EH (cell line): ENCODE measurements at places on chromosomes 11 and 22.

DNA sequence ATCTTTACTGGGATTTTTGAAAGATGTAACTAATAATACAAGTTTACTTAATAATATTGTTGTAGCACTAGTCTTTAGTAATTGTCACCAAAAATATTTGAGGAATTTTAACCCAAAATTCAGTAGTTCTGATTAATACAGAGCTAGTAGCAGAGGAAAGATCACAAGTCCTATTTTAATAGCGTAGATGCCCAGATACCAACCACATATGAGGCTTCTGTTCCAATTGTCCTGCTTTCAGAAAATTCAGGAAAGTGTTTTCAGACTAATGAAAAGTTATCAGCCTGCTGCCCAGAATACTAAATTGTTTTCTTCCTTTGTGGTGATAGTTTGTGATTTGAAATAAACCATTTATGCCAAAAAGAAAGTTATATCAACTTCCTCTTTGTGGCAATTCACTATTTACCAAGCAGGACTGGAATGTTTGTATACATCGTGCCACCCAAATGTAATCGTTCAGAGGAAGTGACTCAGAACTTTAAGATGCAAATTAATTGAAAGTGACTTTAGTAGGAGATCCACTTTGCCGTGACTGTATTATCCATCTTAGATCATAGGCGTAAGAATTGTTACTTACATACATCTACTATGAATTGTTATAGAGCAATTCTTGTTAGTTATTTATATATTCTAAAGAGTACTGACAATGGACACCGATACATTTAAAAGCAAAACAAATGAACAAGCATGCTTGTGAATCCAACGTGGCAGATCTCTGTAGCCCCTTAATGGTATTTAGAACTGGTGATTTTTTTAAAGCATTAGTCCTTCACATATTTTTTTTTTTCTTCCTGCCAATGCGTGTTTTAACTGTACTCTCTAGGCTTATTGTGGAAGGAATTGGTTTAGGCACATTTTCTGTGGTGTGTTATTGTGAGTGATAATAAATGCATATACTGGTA, 231.0 kb downstream of the DDX10 start:
- DNase-seq = peak; percentile 73

DNA sequence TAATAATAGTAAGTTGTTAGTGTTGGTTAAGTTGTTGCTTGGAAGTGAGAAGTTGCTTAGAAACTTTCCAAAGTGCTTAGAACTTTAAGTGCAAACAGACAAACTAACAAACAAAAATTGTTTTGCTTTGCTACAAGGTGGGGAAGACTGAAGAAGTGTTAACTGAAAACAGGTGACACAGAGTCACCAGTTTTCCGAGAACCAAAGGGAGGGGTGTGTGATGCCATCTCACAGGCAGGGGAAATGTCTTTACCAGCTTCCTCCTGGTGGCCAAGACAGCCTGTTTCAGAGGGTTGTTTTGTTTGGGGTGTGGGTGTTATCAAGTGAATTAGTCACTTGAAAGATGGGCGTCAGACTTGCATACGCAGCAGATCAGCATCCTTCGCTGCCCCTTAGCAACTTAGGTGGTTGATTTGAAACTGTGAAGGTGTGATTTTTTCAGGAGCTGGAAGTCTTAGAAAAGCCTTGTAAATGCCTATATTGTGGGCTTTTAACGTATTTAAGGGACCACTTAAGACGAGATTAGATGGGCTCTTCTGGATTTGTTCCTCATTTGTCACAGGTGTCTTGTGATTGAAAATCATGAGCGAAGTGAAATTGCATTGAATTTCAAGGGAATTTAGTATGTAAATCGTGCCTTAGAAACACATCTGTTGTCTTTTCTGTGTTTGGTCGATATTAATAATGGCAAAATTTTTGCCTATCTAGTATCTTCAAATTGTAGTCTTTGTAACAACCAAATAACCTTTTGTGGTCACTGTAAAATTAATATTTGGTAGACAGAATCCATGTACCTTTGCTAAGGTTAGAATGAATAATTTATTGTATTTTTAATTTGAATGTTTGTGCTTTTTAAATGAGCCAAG, 2.7 kb downstream of the NEAT1 start:
- DNase-seq = peak; percentile 79

DNA sequence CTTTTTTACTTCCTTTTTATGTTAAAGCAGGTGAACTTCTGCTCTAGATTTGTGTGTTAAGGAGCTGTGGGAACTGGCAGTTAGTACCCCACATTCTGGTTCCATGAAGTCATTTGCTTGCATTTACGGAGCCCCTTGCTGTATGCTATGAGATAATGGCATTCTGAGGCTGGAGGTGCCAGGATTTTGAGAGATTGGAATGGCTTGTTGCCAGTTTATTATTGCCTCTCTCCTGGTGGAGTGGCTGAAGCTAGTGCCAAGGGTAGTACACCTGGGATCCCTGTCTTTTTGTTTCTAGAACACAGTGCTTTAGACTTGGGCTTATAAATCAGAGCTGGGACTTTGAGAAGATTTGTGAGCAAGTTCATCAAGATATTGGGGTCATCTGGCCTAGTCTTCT, 73.8 kb downstream of the STIM1 start:
- no peak for DNase-seq

- no peak for DNase-seq
Measured at GRCh38 chr11:64352099-64352994, 6.6 kb upstream of the RPS6KA4 start.

GRCh38 chr11:122343210-122343609, 227.2 kb upstream of the BLID start:
- DNase-seq = peak; percentile 70

DNA sequence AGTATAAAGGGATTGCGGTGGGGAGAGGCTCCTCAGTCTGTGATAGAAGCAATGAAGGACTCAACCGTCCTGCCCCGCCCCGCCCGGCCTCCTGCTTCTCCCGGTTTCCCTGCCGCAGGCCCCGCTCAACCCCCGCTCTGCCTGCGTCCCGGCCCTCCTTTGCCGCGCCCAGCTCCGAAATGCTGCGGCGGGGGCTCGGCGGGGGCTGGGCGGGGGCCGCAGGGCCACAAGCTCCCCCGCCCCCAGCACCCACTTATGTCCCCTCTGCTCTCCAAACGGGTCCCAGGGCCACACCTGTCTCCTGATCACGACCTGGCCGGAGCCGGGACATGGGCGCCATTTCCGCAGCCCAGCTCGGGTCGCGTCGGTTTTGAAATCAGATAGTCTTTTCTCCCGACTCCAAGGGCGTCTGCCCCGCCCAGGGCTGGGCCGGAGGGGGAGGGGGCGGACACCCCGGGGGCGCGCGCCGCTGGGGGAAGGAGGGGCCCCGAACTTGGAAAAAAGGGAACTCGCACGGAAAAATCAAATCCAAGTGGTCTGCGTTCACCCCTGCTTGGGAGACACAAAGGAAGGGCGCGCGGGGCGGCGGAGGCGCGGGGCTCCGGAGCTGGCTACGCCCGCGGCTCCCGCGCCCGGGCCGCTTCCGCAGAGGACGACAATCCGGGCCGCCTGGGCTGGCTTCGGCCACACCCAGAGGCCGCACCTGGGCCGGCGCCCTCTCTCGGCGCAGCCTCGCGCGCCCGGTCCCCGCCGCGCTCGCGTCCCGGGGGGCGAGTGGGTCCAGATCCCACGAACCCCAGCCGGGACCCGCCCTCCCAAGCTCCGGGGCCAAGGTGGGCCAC, 70.6 kb upstream of the EP300 start:
- peak; percentile 70 for DNase-seq

- no peak for DNase-seq
Measured at GRCh38 chr11:90100431-90100830, 14.7 kb downstream of the UBTFL1 start.

GRCh38 chr22:19354201-19354600, 62.7 kb upstream of the CLTCL1 start:
- no peak for DNase-seq

GRCh38 chr22:17814084-17814483, 39.8 kb upstream of the BID start:
- DNase-seq = no peak

DNA sequence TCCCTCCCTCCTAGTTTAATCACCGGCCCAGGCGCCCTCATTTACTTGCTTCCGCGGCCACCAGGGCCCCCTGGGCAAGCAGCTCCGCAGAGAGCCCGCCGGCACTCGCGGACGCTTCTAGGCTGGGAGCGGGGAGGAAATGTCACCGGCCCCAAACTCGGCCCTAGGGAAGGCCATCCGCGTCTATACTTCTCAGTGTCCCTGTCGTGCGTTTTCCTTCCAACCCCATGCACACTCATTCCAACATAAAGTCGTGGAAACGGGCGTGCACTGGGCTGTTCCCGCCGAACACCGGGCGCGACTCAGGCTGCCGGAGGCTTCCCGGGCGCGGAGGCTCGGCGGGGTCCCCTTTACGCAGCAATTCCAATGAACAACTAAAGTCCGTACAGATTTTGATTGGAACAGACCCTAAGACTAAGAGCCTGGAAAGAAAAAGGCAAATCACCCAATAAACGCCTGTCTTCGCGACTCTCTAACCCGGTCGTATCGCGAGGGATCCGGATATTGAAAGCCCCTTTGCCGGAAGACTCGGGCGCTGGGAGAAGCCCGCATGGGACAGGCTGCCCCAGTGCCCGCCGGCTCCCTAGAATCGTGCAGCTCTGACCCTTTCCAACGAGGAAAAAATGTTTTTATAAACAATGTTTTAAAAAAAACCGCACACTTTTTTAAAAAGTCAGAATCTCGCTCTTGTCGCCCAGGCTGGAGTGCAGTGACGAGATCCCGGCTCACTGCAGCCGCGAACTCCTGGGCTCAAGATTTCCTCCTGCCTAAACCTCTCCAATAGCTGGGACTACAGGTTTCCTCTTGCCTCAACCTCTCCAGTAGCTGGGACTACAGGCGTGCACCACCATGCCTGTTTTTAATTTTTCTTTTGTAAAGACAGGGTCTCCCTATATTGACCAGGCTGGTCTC, 1.3 kb upstream of the BARX2 start:
- DNase-seq = no peak

DNA sequence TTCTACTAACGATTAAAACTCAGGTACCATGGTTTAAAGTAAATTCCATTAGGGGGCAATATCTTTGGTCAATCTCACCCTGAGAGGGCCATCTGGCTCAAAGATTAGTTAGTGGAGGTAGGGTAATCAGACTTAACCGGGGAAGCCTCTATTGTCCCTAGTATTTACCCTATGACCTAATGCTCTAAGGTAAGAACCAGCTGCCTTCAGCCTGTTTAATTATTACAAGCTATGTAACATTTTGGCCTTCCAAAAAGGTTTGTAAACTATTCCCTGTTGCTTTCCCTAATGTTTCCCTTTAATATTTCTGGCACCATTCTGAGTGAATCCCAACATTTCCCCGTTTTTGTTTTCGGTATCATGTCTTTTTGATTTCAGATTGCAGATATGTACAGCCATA, 15.1 kb upstream of the GLYATL1 start:
- no peak for DNase-seq

DNA sequence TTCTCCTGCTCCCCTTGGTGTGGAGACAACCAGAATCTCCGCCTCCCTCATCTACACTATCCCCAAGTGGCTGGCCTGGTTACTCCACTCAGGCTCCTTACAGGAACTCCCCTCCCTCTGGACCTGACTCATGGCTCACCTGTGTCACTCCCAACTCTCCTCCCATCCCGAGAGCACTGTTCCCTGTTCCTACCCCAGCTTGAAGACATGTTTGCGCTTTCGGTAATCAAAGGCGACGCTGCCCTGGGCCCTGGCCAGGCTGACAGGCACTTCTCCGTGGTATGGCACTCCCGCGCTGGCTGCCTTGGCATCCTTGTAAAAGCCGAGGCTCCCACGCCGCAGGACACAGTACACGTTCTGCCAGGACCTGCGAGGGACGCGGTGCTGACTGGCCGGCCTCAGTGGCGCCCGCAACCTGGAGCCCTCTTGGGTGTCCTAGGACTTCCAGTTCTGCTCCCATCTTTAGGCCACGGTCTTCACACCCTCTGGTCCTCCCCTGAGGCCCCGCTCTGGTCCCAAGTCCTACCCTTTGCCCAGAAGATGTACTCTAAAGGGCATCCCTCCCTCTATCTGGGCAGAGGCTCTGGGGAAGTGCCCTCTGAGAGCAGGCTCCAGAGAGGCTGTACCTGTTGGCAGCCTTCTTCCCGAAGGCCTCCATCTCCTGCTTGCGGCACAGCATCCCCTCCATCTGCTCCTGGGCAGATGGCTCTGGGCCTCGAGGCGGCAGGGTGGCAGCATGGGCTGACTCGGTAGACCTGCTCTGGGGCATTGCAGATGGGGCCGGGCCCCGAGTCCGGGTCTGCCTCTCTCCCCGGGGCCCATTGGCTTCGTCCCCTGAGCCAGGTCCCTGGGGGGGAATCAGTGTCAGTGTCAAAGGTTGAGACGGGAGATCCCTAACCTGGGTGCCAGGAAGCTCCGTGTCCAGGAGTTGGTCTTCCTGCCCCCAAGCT, 9.4 kb upstream of the RBM4B start:
- no peak for DNase-seq

GRCh38 chr11:90288212-90288821, 65.5 kb upstream of the CHORDC1 start:
- DNase-seq = peak; percentile 2

- DNase-seq = no peak
Measured at GRCh38 chr22:46823654-46824053, 61.2 kb downstream of the TBC1D22A start.

- DNase-seq = no peak
Measured at GRCh38 chr22:49406047-49406650, 421.5 kb downstream of the BRD1 start.

DNA sequence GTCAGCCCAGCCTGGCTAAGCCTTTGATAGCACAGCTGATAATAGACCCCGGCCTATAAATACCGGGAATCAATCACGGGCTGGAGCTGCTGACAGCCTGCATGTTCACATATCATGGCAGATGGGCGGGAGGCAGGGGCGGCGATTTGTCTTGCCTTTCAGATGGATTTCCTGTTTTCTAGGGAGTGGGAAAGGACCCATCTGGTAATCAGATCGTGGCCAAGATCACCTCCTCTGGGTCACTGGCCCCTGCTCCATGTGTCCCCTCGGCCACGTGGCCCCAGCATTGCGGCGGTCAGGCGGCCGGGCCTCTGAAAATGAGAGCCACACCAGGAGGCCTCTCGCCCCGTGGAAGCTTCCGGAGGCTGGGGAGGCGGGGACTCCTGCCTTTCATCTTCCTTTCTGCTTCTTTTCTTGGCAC, 36.6 kb downstream of the SMIM38 start:
- no peak for DNase-seq

DNA sequence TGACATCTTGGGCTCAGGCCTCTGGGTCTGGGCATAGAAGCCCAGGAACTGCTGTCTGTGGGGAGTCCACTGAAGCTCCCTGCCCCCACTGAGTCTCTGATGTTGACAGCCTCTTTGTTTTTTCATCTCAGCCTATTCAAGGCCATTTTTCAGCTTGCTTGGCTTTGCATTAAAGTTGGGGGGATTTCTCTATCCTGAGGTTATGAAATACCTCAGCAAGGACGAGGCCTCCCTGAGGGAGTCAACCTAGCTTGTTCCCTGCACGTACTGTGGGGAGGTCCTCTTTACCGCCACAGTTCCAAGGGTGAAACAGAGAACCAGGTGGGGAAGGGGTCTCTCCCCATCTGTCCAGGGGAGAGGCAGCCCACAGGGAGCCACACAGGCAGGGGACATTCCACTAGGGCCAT, 8.4 kb downstream of the KCNQ1OT1 start:
- no peak for DNase-seq

GRCh38 chr11:10308201-10308954, 3.5 kb downstream of the ADM start:
- no peak for DNase-seq

GRCh38 chr22:38196791-38197419, 4.9 kb upstream of the MAFF start:
- DNase-seq = peak; percentile 56

- DNase-seq = no peak
Measured at GRCh38 chr22:44709881-44710392, 7.9 kb downstream of the PRR5 start.
